T follicular helper cell (primary cell): ENCODE measurements at places on chromosomes 4 and X.
A peak's percentile ranks its signal among the peaks of the same experiment; 100 is the strongest.

- peak; percentile 72 for DNase-seq
These were observed 14.8 kb downstream of the PDK3 start for GRCh38 chrX:24479924-24480323.

- DNase-seq: no peak
These were observed 122.0 kb upstream of the FSTL5 start for GRCh38 chr4:162285753-162286152.

DNA sequence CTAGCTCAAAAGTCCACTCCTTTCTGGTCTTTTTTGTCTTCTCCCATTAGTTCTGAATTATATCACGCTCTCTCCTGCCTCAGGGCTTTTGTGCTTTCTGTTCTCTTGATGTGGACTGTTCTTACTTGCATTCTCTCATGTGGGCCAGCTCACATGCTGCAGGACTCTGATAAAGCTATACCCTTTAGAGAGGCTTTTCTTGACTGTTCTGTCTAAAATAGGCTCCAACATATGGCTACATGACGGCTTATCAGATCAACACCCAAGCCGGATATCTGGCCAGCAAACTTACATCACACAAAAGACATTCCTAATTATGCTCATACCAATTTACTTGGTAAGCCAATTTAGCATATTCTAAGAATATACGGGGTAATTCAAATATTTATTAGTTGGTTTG, 1494.5 kb downstream of the TECRL start:
- no peak for DNase-seq

DNA sequence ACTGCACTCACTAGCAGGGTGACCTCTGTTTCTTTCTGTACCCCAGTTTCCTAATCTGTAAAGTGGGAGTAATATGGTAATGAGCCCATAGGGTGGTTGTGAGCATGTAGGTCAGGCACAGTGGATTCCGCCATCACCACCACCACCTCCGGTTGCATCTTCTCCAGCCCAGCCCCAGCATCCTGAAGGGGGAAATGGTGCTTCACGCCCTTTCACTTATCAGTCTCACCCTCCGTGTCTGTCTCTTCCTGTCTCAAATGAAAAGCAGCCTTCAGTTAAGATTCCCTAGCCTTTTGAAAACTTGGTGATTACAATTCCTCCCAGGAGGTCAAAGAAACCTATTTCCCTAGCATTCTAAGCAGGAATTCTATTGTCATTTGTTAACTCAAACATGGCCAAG, 16.9 kb upstream of the XPNPEP2 start:
- DNase-seq: no peak

DNA sequence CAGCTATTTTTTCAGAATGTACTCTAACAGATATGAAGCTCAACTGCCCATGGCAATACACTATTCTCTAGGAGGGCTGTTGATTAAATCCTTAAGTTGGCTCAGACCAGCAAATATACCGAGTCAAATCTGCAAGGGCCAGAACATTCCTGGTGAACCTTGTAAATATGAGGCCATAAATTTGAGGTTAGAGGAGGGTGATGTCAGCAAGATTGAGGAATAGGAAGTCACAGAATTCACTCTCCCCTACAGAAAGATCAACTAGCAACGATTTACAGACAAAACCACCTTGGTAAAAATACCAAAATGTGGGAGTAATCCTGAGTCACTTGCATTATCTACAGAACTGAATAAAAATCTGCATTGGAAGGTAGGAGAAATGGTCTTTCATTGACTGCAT, 399.3 kb downstream of the GPM6A start:
- no peak for DNase-seq

GRCh38 chr4:54516556-54517215, 141.1 kb upstream of the KIT start:
- DNase-seq: no peak

DNA sequence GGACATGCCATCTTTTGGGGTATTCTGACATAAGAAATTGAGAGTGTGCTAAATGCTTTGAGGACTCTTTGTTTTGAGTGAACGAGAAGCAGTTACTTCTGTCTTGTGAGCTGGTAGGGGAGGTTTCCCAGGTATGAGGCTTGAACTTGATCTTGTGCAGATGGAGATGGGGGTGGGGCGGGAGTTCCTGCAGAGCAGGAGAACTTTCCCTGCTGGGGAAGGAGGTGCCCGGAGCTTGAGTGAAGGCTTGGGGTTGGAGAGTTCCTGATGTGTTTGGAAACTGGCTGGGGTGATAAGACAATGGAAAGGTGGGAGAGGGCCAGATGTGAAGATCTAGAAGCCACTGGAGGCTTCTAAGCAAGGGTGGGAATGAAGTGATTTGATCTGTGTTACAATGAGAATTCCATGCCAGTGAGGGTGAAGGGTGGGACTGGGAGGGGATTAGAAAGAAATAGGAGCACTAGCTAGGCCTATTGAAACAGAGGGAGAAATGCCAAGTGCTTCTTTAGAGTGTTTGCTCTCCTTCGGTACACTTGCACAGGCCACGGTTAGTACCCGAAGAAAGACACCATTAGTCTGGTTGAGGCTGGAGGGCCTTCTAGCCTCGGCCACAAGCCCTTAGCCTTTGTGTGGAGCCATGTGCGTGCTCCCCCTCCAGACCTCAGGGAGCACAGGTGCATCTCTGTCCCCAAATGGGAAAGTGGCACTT, 103.5 kb upstream of the STOX2 start:
- DNase-seq: no peak

GRCh38 chr4:171101845-171102244, 711.4 kb upstream of the GALNTL6 start:
- no peak for DNase-seq

DNA sequence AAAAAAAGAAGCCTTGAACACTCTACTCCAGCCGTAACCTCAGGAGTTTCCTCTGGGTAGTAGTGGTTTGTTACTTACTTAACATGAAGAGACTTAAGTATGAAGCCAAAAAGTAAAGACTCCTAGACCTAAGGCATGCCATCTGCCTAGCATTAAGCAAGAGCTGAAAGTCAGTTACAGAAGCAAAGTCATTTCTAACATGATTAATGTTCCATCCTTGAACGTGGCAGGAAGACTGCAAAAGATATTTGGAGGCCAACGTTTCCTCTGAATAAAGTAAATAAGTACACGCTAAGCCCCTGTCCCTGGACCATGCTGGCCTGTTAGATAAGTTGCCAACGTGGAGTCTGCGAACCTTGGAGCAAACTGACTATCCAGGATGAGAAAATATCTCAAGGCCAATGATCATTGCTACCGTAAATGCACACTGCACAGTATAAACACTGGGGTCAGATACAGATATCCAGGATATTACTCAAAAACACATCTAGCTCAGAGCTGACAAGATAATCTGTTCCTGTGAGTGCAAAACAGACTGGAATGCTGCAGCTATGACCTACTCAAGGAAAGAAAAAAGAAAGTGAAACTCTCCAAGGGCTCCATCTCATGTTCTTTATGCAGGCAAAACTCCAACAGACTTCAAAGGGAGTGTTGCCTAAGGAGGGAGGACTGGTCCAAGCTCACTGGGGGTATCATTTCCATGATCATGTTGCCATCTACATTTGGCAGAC, 255.8 kb downstream of the COL25A1 start:
- DNase-seq: no peak

DNA sequence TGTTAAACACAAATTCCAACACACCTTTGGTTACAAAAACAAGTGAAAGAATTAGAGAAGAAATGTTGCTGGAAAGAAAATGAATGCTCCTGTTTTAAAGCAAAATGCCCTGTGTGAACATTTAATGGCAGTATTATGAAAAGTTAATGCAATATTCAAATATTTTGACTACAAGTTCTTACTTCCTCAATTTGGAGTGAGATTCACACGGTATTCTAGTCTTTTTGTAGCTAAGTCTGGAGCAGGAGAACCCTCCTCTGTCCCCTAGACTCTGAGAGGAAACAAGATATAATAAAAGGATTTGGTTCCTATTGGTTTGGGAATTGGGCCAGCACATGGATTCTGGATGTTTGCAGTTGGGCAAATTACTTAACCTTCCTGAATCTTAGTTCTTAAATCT, 12.7 kb downstream of the MAD2L1 start:
- DNase-seq: no peak

DNA sequence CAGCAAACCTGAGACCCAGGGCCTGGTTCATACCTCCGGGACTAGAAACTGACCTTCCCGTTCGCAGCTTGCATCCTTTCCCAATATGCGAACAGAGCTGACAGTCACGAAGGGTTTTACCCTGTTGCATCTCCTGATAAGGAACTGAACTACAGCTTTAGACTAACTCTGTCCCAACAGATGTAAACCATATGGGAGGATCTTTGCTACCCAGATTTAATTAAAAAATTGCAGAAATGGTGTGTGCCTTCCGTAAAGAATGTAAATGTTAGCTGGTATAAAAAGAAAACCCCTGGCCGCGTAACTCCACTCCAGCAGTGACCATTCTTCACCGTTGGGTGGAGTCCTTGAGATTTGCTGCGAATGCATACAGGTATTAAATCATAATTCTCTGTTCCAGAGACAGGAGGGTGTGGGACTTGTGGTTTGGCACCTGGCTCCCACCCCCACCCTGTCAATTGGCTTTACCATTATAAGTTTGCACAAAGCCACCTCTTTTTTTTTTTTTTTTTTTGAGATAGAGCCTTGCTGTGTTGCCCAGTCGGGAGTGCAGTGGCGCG, 40.6 kb upstream of the SORCS2 start:
- no peak for DNase-seq

- no peak for DNase-seq
These were observed 36.0 kb upstream of the ARSJ start for GRCh38 chr4:114015444-114015899.

DNA sequence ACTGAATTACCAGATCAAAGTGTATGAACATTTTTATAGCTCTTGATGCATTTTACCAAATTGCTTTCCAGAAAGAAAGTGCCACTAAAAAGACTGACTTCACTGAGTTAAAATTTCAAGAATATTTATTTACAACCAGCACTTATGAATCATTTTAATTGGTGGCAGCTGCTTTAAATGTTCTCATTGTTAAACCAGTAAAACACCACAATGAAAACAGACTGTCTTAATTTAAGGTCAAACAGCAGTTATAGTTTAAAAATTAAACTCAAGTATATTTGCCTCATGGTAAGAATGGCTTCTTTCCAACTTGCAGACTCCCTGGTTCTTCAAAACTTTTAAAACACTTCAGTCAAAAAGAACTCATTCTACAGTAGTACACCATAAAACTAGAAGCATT, 36.9 kb downstream of the AMMECR1 start:
- no peak for DNase-seq

DNA sequence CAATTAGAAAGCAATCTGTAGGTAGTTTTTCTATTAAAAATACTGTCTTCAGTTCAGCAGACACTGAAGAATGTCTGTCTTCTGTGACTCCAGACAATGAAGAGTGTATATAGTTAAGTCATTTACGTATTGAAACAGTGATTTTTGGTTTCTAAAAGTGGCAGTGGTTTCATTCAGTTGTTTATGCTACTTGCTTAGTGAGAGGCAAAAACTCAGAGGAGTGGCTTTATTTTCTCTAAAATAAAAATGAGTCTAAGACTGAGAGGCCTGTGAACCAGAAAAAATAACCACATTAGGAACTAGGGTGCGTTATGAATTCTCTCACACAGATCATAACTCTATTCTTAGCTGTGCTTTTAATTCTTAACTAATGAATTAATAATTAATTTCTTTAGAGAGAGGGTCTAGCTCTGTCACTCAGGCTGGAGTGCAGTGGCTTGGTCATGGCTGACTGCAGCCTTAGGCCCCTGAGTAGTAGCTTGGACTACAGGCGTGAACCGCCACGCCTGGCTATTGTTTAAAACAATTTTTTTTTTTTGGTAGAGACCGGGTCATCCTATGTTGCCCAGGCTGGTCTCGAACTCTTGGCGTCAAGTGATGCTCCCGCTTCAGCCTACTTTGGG, 31.4 kb downstream of the FREM3 start:
- DNase-seq: no peak

GRCh38 chr4:118012142-118012541, 22.1 kb upstream of the NDST3 start:
- no peak for DNase-seq

- no peak for DNase-seq
These were observed 300.5 kb downstream of the TRIML1 start for GRCh38 chr4:188439641-188440311.

GRCh38 chr4:82721819-82722423, 76.7 kb downstream of the SCD5 start:
- no peak for DNase-seq

DNA sequence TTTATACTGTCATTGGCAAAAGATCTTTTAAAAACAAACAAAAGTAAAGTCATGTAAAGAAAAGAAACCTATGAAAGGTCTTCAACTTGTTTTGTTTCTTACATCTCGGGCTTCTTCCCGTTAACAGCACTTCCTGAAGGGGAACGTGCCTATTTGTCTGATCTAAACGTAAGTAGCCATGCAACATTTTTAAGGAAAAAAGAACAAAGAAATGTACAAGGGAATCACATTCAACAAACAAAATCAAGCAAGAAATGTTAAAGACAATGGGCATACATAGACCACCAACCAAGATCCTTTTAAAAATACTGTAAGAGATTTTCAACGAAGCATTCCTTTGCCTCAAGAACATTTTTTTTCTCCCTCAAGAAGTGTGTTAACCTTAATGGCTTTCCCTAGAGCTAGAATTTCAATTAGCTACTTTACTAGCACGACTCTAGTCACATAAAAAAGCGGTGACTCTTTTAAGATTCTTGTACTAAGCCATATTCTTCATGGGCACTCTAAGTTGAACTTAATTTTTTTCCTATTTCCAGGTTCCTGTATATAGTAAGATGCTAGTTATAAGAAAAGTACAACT, 112.0 kb upstream of the TTC29 start:
- no peak for DNase-seq

DNA sequence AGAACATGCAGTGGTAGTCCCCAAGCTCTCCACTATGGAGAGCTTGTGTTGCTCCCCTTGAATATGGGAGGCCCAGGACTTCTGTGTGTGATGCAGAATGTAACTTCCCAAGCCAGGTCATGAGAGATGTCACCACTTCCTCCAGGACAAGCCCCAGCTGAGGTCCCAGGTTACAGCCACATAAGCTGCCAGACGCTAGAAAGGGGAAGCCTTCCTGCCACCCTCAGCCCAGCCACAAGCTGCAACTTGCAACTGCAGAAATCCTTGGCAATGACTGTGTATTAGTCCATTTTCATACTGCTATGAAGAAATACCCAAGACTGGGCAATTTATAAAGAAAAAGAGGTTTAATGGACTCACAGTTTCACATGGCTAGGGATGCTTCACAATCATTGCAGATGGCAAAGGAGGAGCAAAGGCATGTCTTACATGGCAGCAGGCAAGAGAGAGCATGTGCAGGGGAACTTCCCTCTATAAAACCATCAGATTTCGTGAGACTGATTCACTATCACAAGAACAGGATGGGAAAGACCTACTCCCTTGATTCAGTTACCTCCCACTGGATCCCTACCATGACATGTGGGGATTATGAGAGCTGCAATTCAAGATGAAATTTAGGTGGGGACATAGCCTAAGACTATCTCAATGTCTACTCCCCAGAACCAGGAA, 91.5 kb upstream of the DHX15 start:
- DNase-seq: no peak

DNA sequence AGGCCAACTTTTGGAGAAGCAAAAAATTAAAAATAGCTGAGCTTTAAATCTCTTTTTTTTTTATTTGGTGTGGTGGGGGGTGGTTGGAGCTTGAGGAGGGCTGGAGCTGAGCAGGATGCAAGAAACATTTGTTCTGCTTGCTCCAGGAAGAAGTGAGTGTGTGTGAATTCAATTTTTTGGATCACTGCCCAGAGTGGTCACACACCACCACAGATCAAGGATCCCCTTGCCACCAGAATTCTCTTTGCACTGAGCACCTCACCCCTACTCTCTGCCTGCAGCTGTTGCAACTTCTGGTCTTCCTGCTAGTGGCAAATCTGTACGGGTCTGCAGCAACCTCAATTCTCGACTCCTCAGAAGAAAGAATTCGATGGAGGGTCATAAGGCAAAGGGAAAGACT, 19.9 kb upstream of the PLP1 start:
- no peak for DNase-seq

- DNase-seq: no peak
These were observed 16.1 kb downstream of the ADRA2C start for GRCh38 chr4:3781997-3782930.
